ENCODE measurements at places on chromosomes 1 and 21. TPM values are rescaled to one million over a fixed set of nuclear protein-coding genes. Genes with fewer than 3 reads are reported as not detected.

GRCh38 chr1:211731456-211732292 lies 56.3 kb upstream of the NEK2 start:
- DNase-seq, result no peak
- no peak overlapping the region for H3K27ac ChIP-seq

DNA sequence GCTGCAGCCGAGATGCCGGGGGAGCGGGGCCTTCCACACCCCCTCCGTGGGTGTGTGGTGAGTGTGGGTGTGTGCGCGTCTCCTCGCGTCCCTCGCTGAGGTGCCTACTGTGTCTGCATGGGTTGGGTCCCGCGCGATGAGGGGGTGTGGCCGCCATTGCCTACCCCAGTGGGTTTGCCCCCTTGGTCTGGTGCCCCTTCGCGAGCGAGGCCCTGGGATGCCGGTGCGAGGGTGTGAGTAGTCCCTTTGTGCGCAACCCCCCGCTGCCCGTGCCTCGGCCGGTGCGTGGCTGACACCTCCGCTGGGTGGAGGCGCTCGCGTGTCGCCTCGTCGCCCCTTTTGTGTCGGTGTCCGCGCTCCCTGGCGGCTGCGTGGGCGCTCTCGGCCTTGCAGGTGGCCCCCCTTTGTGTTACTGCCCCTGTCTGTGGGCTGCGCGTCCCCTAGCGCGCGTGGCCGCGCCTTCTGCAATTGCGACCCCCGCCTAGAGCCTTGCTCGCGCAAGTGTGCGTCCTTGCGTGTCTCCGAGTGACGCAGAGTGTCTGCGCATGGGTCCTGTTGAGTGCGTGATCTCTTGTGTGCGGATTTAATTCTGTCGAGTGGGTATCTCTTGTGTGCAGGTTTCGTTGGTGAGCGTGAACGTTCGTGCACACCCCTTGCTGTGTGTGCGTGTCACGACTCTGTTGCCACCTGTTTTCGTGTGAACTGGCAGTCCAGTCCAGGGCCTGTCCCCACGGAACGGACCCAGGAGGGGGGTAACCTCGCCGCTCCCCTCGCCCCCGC lies 553 bp downstream of the TTC3 start:
- H3K27ac ChIP-seq, result peak overlapping the region; percentile 92
- peak overlapping the region; percentile 77 for H3K4me3 ChIP-seq
- no peak for DNase-seq
- no peaks in the 10 kb centered on the region for H3K27me3 ChIP-seq
- H3K36me3 ChIP-seq, result no peaks in the 10 kb centered on the region

- H3K36me3 ChIP-seq, result peaks cover 12% of the 10 kb centered on the region
- H3K4me1 ChIP-seq, result peaks cover 13% of the 10 kb centered on the region
- H3K27me3 ChIP-seq, result no peaks in the 10 kb centered on the region
- DNase-seq, result no peak
These were observed 58.1 kb downstream of the SCCPDH start for GRCh38 chr1:246782120-246782900.

GRCh38 chr1:29820401-29820800 lies 584.1 kb downstream of the PTPRU start:
- H3K27me3 ChIP-seq, result peaks cover 47% of the 10 kb centered on the region
- H3K36me3 ChIP-seq, result no peaks in the 10 kb centered on the region
- DNase-seq, result no peak
- H3K27ac ChIP-seq, result no peak overlapping the region
- no peak overlapping the region for H3K4me3 ChIP-seq

DNA sequence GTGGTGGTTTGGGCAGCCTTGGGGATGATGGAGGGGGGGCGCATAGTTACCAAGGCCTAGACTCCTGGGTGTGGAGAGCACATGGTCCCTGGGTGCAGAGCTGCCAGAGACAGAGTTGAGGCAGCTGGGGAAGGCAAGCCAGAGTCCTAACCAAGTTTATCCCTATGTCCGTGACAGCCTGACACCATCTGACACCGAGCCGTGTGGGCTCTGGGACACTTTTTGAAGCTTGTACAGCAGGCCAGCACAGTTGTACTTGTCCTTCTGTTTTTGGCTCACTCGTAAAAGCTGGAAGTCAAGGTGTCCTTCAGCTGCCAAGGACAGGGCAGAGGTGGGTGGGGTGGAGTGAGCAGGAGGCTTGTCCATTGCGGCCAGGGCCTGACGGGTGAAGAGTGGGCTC lies 28.5 kb downstream of the SLC26A9 start:
- no peak overlapping the region for H3K27ac ChIP-seq
- no peak for DNase-seq
- H3K4me3 ChIP-seq, result no peak overlapping the region

DNA sequence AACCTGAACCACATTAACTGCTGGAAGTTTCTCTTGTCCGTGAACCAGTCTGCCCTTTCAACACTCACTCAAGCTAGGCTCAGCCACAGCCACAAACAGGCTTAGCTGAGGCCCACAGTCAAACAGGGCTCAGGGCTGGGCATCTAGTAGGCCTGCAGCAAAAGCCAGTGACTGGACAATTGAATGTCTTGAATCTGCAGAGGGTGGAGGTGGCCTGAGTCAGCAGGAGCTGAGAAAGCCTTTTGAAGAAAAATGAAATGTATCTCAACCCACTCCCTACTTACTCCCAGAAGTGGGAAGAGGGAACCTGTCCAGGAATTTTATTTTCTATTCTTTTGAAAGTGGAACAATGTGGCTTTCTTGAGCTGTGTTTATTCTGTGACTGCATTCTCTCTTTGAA lies 95.4 kb downstream of the PTPRU start:
- H3K4me3 ChIP-seq, result no peak overlapping the region
- H3K27ac ChIP-seq, result no peak overlapping the region
- no peaks in the 10 kb centered on the region for H3K27me3 ChIP-seq
- DNase-seq, result no peak

The MCOLN2 gene
- total RNA-seq, result under 0.01 TPM

The OR14A16 gene
- total RNA-seq, result not detected

The ASCL5 gene
- total RNA-seq, result not detected

The MATN1 gene
- not detected for total RNA-seq
